Peyer's patch (tissue), 4 donors: ENCODE measurements at places on chromosomes 2 and 18. TPM values are rescaled to one million over a fixed set of nuclear protein-coding genes. Genes with fewer than 3 reads are reported as not detected.

PPP4R3B gene
- total RNA-seq, result 58.6 TPM

ACMSD gene
- total RNA-seq, result not detected

C1D gene
- 12.1 TPM for total RNA-seq

PASK gene
- 23.9 TPM for total RNA-seq

DNA sequence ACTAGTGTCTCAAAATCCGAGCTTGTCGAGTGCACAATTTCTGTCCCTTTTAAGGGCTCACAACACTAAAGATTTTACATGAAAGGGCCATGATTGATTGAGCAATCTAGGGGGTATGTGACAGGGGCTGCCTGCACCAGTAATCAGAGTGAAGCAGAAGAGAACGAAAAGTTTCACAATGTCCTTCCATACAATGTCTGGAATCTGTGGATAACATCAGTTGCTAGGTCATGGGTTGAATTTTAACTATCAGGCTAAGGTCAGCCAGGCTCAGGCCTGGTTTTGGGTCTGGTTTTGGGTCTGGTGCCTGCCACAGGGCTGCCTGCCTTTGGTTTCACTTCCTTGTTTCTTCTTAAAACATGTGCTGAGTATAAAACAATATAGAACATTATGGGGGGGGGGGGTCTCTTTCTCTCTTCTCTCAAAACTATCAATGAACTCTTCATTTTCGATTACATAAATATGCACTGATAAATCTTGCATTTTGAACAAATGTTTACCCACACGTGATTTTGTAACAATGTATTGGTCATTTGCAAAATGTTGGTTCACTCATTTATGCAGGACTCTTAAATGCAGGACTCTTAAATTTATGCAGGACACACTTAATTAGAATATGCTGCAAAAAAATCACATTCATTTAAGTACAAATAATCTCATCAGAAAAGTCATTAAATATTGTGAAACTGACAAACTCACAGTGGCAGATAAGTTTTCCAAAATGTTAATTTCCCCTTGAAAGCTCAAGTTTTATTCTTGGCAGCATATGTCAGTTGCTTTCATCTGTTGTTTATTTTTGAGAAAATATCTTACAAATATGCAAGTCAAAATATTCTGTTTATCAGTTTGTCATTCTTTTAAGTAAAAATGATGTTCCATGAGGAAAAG lies 290.5 kb upstream of the KYNU start:
- DNase-seq, result no peak

DNA sequence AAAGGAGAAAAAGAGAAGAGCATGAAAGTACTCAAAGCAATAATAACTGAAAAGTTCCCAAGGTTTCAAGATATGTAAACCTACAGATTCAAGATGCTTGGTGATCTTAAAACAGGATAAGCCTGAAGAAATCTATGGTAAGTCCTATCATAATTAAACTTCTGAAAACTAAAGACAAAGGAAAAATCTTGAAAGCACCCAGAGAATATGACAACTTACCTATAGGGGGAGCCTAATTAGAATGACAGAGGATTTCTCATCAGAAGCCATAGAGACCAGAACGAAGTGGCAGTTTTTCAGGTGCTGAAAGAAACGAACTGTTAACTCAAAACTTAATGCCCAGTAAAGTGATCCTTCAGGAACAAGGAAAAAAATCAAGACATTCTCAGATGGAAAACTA lies 59.7 kb downstream of the XDH start:
- DNase-seq, result no peak

- no peak for DNase-seq
Observed at GRCh38 chr2:242054406-242054805, 184.9 kb downstream of the RTP5 start.

- peak; percentile 50 for DNase-seq
Observed at GRCh38 chr2:241817126-241817820, 8.3 kb downstream of the NEU4 start.

DNA sequence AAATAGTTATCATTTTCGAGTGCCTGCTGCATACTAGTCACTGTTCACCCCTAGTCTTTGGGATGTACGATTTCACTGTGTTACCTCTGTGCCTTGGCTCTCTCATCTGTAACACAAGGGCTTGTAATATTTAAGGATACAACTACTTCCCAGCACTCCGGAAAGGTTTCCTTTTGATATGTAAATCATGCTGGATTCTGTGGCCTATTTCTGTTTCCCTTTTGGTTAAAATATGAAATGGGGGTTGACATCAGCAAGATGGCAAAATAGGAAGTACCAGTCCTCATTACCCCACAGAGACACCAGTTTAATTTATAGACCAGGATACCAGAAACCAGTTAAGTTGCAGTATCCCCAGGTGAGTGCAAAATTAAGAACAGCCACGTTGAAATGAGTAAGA lies 23.5 kb downstream of the PSMG2 start:
- no peak for DNase-seq

DNA sequence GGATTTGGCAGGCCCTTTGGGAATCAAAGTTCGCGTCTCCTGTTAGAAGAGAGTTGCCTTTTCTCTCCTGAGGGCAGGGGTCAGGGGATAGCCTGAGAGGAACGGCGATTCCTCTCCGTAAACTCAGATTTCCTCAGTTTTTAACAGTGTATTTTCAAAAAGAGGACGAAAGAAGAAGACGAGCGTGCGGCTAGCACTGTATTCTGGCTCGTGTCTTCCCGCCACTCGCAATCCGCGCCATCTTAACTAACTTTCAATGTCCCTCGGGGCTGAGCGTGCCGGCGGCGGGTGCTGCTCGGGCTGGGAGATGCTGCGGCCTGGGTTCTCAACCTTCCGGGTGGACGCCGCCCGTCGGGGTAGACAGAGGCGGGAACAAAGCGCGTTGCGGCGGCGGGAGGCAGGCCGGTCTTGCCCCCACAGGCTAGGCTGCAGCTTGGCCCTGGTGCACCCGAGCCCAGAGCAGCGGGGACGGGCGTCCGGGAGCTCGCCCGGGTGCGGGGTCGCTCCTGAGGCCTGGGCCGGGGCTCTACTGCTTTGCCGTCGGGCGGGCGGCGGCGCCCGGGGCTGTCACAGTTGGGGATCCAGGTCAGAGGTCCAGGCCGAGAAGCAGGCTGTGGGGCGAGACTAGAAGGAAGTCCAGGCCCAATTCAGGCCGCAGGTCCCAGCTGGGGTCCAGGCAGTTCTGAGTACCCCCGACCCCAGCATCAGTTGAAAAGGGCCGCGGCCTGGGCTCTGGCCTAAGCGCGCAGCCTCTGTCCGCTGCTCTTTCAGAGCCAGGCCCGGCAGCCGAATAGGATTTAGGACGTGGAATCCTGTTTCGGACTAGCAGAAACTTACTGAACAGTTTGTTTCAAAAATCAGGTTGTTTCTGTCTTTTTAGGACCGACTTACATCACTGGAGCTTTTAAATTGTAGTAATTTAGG lies 11.8 kb downstream of the TBR1 start:
- no peak for DNase-seq

GRCh38 chr2:142435847-142436246 lies 305.0 kb upstream of the LRP1B start:
- DNase-seq, result no peak
